ENCODE measurements at places on chromosomes 16 and 17.

GRCh38 chr17:30990458-30990857 is 19.6 kb downstream of the RNF135 start:
- no peak for DNase-seq

DNA sequence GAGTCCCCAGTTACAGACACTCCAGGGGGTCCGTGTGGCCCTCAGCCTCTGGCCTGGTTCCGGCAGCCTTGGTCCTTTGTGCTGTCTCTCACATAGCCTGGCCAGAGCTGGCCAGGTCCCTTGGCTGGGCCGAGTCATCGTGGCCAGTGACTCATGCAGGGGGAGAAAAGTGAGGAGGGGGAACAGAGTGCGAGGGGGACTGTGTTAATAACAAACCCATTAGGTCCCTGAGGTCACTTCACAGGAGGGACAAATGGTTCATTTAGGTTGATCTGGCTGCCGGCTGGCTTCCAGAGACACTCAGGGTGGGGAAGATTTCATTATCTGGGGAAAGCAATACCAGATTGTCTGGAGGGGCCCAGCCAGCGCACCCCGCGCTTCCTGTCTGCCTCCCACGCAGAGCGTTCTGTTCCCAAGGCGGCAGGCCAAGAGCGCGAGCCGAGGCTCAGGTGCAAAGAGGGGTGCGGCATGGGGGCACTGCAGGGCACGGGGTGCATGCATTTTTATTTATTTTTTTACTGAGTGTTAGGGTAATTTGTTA is 223.1 kb downstream of the SEC14L1 start:
- no peak for DNase-seq

DNA sequence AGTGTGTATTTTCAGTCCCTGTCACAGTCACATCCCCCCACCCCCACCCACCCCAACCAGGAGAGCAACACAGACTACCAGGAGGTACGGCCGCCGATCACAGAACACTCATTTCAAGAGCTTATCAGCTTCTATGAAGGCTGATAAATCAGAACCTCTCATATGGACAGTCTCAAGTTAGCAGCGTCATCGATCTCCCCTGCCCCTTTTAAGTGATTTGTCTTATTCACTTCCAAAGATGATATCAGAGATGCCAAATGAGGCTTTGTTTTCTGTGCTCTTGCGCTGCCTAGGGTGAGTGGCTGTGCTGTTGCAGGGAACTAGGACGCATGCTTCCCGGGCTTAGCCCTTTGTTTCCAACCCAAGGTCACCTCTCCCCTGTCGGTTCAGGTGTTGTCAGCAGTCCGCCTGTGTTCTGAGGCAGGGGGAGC is 26.8 kb upstream of the PMFBP1 start:
- DNase-seq: no peak

DNA sequence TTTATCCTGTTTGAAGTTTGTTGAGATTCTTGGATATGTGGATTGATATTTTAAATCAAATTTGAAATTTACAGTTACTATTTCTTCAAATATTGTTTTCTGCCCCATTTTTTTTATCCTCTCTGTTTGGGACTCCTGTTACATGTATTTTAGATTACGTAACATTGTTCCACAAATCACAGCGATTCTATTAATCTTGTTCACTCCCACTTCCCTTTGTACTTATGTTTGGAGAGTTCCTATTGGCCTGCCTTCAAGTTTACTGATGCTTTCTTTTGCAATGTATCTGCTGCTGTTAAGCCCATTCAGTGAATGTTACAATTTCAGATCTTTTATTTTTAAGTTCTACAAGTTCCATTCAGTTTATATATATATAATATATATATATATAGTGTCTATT is 288.3 kb upstream of the TNRC6C start:
- DNase-seq: no peak

DNA sequence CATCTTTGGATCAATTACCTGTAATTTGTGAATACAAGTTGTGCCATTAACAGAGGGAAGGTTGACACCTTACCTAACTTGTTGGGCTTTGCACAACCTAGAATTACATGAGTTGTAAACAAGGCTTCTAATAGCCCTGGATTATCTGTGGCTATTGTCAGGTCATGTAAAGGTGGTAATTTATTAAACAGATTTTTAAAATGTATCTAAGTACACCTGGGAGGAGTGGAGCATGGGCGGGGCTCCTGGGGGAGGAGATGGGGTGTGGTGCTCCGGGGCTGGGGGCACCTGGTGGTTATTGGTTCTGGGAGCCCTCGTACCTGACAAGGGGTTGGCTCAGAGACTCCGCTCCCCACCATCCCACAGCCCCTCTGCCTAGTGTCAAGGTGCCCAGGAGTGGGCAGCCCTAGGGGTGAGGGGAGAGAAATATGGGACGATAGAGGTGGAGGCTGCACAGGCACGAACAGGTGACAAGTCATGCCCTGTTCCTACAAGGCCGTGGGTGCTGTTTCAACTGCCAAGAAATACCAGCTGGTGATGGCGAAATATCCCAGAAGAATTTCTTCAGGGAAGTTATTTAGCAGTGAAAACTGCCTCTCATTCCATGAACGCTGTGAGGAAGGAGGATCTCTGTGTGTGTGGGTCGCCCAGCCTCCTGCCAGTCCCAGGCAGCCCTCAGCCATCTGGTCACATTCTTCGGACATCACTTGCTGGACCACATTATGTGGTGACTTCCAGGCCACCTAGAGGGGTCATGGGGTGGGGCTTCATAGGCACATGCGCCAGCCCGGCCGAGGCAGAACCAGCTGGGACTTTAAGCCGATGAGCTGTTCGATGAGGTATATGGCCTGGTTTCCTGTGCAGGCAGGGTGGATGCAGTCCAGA is 55.5 kb upstream of the IRX3 start:
- DNase-seq: no peak

DNA sequence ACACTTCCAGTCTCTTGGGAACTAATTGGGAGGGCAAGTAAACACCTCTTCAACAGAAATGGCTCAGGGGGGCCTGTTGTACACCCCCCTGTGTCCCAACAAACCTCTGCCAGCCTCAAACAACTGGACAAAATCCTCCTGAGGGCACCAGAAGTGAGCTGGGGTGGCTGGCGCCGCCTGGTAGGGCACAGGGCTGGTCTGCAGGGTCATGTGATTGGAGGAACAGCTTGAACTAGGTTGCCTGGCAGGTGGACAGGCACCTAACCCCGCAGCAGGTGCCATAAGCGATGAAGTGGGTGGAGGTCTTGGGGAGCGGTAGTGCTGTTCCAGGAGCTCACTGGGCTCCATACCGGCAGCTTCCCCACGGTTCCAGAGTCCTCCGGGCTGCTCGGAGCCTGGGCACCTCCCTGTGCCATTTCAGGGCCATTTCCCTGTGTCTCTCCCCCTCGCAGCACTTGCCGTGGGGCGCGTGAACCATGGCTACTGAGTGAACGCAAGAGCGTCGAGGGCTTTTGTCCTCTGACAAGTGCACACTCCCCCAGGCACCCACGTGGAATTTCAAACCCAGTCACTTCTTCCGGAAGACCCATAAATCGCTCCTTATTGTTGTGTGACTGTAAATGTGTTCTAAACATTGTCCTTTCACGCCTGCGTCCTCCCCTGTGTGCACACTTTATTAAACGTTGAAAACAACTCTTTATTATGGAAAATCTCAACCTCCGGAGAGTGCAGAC is 101.5 kb downstream of the SEC14L1 start:
- DNase-seq: no peak

GRCh38 chr16:14427371-14427948 is 202.6 kb downstream of the PARN start:
- no peak for DNase-seq

- DNase-seq: no peak
Observed at GRCh38 chr17:79652999-79653643, 42.3 kb upstream of the RBFOX3 start.

Data from activated CD4-positive, alpha-beta T cell treated with anti-CD3 and anti-CD28 coated beads for 1 hour (primary cell).